Activated CD4-positive, alpha-beta T cell treated with anti-CD3 and anti-CD28 coated beads, Interleukin-2, amount 10 ng/mL, durations not matched to agents 7 days and 5 days (primary cell): ENCODE measurements at places on chromosomes 4 and X.

GRCh38 chr4:23039818-23040217, 347.1 kb downstream of the GBA3 start:
- DNase-seq, result no peak

DNA sequence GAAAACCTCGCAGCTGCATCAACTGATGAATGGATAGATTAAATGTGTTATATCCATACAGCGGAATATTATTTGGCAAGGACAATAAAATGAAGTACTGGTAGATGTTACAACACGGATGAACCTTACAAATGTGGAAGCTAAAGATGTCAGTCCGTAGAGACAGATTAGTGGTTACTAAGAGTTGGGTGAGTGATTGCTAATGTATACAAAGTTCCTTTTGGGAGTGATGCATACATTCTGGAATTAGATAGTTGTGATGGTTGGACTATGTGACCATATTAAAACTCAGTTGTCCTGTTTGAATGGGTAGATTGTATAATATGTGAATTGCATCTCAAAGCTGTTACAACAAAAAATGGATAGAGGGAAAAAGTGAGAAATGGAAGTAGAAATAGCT, 2.8 kb downstream of the FIP1L1 start:
- no peak for DNase-seq

GRCh38 chrX:70969635-70970481, 39.0 kb upstream of the SLC7A3 start:
- DNase-seq, result no peak

DNA sequence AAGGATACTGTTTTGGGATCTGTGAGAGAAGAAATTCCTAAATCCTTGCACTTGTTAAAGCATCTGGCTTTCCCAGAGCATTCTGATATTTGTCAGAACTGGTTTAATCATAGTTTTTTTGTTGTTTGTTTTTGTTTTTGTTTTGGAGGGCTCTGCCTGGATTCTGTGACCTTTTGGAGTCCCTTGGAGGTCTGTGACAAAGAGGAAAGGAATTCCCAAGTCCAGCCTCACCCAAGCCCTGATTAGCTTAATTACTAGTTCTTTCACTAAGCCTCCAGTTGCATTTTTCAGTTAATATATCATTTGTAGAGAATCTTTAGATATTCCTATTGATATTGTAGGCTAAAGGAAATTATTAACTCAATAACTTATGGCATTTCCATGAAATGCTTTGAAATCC, 711 bp downstream of the ACE2 start:
- DNase-seq, result no peak

GRCh38 chr4:94660614-94661013, 97.1 kb upstream of the BMPR1B start:
- no peak for DNase-seq

GRCh38 chr4:145307763-145308430, 127.5 kb upstream of the OTUD4 start:
- DNase-seq, result no peak

GRCh38 chr4:7434766-7435150, at the start of gene PSAPL1:
Gene PSAPL1, minus strand, starts transcription at chr4:7434930. Its CDS starts 51 bp downstream, at chr4:7434879.
- DNase-seq, result no peak

- DNase-seq, result no peak
These were observed 424.2 kb downstream of the KLHL4 start for GRCh38 chrX:87941841-87942240.

GRCh38 chrX:129981200-129981553, 1.3 kb upstream of the BCORL1 start:
- no peak for DNase-seq

DNA sequence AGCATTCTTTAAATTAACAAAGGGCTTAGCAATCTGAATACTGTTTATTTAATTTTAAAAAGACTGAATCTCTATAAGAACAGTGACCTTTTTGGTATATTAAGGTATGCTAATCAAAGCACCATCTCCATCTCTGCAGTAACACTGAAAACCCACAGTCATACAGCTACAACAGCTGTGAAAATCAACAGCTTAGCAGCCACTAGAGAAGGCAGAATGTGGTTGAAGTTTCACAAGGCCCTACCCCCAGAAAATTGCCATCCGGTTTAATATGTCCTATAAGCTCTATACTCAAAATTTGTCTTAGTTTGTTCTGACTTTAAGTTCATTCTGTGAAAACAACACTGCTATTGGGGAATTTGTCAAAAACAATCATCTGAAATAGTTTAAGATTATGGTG, 128.7 kb downstream of the OPHN1 start:
- no peak for DNase-seq

- no peak for DNase-seq
These were observed 77.9 kb downstream of the WWC2 start for GRCh38 chr4:183177001-183177400.

DNA sequence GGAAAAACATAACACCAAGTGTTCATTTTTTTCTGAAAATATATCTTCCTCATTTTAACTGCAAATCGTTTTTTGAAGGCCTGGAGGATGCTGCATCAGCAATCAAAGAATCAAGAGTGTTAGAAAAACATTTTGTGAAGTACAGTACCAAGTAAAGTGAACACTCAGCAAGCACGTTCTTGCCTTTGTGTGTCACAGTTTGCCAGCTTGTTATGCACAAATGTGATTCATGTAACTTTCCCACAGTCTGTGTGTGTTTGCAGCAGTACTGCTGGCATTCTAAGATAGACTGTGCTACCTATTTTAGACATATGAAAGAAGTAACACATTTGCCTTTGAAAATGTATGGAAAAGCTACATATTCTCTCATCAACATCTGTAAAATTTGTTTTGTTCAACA, 1617.7 kb downstream of the RPA4 start:
- DNase-seq, result no peak
